ENCODE measurements at places on chromosomes 13 and 19. TPM values are rescaled to one million over a fixed set of nuclear protein-coding genes. Genes with fewer than 3 reads are reported as not detected.

The GTF3A gene
- 323 TPM for total RNA-seq

- no peak for DNase-seq
Observed at GRCh38 chr19:48737360-48737998, 2.9 kb downstream of the RASIP1 start.

The METTL21C gene
- total RNA-seq = not detected

DNA sequence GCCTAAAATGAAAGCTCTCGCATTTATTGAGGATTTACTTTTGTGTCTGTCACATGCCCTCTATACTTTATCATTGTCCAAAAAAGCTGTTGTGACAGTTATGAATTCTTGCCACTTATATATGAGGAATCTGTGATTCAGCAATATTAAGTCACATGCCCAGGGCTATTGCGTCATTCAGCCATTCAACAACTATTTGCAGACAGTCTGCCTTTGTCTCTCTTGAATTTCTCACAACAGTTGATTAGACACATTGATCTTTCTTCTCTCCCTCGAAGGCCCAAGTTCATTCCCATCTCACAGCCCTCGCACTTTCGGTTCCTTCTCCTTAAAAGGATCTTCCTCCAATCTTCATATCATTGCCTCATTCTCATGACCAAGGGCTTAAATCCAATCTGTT is 342.6 kb downstream of the MZT1 start:
- DNase-seq = no peak

The ACP7 gene
- total RNA-seq = not detected

DNA sequence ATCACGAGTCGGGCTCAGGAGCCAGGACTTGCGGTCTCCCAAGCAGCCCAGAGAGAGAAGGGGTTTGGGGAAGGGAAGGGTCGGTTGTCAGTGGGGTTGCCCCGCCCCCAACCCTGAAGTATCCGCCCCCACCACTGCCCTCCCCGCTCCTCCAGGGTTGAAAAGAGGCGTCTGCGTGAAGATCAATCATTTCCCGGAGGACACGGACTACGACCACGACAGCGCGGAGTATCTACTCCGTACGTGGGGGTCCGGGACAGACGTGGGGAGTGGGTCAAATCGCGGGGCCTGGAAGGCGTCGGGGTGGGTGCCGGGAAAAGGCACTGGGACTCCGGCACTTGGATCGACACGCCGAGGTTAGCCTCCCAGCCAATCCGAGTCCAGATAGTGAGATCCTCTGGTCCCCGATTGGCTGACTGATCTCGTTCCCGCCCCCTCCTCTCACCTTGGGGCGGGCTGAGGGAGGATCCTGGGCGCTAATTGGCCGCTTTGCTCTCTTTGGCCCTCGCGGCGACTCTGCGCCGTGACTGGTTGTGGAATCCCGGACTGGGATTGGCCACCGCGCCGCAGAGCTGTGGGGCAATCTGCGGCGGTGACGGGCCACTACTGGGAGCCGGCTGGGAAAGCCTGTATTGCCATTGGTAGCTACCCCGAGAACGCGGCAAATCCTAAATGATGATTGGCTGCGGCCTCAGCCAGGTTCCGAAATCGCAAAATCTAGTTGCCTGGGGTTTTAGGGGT is 13.3 kb upstream of the CACNG6 start:
- no peak for DNase-seq

- DNase-seq = no peak
Observed at GRCh38 chr13:44244288-44244687, 129.3 kb upstream of the SERP2 start.

The SLC15A1 gene
- not detected for total RNA-seq

The LILRA6 gene
- total RNA-seq = 0.37 TPM

GRCh38 chr13:25064396-25064795 is 31.5 kb upstream of the PABPC3 start:
- DNase-seq = no peak

The FBXO17 gene
- not detected for total RNA-seq
